ENCODE measurements at places on chromosomes 12 and 14.

- no peak for DNase-seq
Measured at GRCh38 chr14:76389841-76390240, 13.9 kb downstream of the ESRRB start.

- DNase-seq = no peak
Measured at GRCh38 chr14:55026441-55026792, 482 bp downstream of the WDHD1 start.

GRCh38 chr12:106673141-106673540 is 90.3 kb downstream of the RFX4 start:
- no peak for DNase-seq

DNA sequence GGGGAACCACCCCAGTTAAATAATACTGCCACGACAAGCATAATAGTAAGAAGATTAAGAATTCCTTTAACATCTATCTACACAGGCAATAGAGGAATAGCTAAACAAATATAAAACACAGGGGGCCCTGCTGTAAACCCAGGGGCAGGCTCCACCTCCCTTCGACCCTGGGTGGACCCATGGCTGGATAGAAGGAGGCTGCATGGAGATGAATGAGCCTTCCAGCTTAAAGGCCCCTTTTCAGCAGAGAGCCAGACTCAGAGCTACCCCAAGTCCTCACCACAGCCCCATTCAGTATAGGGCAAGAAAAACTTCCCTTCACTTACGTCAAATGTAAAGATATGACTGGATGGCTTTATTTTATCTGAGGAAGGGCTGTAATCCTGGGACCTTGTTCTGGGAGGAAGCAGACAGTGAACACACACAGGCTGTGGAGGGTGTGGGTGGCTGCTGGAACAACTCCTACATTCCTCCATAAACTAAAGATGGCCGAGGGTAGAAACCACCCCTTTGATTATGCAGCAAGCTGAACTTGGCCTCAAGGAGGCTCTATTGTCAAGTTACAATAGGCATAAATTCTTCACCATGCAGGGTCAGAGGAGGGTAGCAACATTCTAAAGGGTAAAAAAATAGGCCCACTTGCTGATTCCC is 30.4 kb downstream of the NUAK1 start:
- DNase-seq = no peak

DNA sequence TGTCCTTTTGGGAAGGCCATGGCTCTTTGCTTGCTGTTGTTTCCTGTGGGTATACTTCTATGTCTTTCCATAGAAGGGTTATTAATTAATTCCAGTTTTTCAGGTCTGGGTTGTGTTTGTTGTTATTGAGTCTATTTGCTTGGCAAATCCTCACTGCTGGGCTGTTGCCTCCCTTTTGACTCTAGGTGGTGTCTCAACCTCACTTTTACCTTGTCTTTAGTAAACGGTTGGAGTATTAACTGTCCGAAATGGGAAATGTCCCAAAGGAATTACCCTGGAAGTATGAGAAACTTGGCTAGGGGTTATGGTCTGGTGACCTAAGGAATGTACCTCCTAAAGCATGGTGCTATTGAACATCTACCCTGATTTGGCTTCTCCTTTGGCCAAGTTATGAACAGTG is 16.7 kb downstream of the PRH1 start:
- DNase-seq = no peak

GRCh38 chr12:66280561-66280960 is 21.7 kb upstream of the HELB start:
- no peak for DNase-seq

DNA sequence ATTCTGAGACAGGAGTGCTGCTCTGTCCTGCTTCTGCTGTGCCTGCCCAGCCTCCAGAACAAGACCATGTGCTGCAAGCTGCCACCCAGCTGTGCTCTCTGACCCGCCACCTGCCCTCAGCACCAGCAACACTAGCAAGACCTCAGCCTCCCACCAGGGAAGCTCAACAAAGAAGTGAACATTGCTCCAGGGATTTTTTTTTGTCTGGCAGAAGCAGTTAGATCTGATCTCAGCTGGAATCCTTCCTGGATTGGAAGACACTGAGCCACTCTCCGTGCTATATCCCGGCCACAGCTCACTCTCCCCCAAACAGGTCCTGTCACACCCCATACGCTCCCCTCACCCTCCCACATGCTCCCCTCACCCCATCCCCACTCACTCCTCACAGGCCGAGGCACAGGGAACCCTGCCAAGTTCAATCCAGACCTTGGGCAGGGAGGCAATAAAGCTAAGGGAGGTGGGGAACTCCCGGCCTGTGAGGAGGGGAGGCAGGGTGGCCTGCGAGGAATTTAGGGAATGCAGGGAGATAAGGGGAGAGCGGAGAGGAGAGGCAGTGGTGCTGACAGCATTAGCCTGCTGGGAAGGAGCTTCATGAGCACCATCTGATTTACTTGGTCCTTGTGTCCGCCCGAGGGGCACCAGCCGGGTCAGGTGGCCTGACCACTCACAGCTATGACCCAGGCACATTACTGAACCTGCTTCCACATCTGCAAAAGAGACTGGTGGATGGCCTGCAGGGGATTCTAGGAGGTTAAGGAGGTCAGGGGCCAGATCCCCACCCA is 29.7 kb downstream of the CCDC85C start:
- no peak for DNase-seq

- no peak for DNase-seq
Measured at GRCh38 chr12:90090929-90091651, 382.5 kb upstream of the ATP2B1 start.

- no peak for DNase-seq
Measured at GRCh38 chr12:1878695-1879094, 39.8 kb downstream of the CACNA2D4 start.

- no peak for DNase-seq
Measured at GRCh38 chr14:71183876-71184689, 276.8 kb downstream of the PCNX1 start.

DNA sequence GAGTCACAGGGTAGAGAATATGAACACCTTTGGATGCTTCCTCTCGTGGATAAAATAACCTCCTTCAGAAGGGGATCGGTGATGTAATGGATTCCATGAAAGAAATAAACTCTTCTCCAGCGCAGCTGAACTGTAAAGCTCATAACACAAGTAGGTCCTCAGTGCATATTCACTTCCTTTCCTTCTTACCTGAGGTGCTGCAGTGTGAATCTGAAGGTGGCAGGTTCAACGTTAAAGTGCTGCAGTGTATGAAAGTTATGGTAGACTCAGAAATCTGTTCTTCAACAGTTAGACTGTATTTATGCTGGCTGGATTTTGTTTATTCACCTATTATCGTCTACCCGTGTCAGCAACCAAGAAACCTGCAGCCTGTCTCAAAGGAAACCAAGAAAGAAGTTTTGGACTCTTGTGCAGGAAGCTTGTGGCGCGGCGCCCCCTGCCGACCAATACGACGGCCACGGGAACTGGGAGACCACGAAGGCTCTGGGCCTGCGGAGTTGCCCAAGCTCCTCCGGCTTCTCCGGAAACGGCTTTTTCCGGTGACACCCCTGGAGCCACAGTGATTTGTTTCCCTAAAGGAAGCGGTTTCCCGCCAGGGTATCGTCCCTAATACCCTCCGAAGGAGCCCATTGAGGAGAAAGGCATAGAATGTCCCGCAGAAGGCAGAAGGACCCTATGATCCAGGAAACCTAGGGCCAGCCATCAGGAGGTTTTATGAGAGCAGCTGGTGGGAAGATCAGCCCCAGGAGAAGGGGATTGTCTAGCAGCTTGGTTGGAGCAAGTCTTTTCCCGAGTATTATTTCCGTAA is 17.6 kb upstream of the RNASE3 start:
- DNase-seq = peak; percentile 67

DNA sequence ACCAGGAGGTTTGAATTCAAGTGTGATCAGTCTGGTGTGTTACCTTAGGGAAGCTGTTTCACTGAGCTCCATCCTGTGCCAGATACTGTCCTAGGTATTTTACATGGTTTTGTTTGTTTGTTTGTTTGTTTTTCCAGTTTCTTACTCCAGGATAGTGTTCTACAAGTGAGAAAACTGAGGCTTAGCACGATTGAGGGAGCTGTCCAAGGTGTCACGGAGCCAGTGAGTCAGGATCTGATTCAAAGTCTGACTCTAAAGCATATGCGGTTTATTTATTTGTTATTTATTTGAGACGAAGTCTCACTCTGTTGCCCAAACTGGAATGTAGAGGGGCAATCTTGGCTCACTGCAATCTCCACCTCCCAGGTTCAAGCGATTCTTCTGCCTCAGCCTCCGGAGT is 79.7 kb upstream of the GNG2 start:
- DNase-seq = no peak

DNA sequence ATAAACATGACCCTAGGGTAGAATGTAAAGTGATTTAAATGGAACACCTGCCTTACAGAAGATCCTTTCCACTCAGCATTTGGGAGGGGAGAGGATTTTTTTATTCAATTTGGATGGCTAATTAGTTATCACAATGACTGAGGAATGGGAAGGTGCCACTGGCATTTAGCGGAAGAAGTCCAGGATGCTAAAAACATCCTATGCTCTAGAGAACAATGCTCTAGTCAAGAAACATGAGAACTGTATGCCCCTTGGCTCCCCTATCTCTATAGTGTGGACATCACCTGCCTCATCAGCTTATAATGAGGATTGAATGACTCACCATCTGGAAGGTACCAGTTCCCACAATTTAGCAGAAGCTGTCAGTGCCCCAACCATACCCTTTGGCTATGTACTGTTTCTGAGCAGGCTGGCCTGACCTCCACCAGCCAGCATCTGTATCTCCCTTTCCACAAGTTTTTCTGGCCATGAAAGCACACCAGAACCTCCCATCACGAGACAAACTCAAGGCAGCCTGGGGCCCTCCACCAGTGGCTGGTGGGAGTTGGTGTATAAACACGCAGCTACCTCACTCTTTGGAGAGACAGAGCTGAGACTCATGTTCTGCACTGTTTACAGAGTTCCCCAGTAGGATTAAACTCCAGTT is 109.7 kb upstream of the VASH1 start:
- no peak for DNase-seq

DNA sequence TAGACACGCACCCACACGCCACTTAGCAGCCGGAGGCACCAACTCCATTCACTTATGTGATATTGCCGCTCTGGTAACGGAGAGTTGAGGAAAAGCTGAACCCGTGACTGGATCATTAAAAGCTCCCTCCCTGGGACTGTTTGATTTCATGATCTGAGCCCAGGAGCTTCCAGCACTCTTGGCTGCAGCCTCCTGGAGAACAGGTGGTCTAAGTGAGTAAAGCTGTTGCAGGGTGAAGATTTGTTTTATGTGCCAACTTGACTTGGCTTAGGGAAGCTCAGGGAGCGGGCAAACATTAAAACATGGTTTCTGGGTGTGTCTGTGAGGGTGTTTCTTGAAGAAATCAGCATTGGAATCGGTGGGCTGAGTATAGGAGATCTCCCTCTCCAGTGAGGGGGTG is 16.9 kb upstream of the TMEM132C start:
- DNase-seq = no peak
